ENCODE measurements at places on chromosomes 1 and 21.

DNA sequence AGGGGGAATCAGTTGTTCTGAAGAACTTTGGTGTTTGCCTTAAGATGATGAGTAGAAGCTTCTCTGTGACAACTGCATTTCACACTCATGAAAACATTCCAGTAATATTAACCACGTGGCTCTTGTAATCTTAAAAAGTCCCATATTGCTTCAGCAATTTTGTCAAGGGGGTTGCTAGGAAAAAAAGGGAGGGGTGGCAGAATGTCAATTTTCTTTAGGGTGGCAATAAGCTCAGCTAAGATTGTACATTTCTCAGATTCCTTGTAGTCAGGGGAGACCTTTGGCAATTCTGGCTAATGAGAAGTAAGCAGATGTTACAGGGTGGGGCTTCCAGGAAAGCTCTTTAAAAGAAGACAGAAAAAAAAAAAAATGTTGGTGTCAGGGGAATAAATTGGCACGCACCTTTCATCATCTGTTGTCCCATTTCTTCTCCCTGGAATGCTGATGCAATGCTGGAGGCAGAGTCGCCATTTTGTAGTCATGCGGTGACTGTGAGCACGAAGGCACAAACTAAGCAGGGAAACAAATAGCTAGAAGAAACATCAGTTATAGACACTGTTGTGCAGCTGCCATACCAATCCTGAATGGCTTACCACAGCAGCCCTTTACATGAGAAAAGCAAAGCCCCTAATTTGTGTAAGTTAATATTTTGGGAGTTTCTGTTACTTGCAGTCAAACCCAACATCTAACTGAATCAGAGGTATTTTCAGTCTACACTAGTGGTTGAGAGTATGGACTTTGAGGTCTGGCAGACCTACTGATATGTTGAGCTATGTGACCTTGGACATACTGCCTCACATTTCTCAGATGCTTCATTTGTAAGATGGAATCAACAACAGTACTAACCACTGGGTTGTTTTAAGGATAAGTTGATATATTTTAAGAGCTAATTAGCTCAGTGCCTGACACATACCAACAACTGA is 56.1 kb upstream of the MRPS6 start:
- DNase-seq = no peak

DNA sequence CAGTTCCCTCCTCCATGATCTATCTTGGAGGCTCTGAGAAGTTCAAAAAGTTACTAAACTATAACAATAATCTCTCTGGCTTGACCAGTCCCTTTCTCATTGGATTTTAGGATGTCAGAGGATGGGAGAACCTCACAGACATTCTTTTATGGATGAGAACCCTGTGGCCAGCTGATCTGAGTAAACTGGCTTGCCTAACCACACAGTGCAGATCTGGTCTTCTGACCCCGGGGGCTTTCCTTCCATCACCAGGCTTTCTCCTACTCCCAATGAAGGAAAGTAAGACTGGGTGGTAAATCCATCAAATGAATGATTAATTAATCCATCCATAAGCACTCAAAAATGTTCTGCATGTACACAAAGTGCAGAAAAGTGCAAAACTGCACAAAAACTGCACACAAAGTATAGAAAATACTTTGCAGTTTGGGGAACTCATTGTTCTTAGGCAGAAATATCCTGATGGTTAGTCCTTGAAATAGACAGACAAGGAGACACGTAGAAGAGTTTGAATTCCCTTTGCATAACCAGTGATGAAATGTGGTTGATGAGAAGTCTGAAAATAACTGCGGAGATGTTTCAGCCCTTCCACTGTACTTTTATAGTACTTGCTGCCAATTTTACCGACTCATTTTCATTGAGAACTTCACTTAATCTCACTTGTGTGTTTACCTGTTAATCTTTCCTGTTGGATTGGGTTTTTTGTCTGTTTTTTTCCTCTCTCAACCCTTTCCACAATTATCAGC is 2.5 kb upstream of the F3 start:
- DNase-seq = no peak

DNA sequence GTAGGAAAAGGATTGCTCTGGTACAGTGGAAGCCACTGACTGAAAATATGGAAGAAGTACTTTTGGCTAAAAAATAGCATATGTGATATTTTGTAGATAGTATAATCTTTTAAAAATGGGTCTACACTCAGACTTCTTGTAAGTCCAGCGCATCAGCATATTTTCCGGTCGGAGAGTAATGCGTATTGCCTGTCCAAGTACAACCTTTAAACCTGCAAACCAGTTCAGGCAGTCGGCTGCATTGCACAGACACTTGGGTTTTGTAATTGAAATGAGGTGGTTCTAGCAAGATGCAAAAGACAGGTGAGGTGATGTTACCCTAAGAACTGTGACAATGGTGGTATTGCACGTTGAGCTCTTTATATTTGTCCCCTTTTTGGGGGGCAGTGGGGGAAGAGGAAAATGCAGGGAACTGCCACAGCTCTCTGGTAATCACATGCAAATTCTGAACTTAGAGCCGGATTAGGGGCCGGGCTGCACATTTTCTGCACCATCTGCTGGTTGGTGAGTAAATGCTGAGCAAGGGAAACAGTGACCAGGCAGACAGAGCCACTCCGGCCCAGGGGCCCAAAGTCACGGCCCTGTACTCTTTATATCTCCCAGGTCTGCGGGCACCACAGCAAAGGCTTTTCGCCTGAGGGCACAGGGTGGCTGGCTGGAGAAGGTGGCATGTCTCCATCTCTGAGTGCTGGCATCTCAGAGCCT is 2.3 kb downstream of the GPR137B start:
- DNase-seq = no peak

DNA sequence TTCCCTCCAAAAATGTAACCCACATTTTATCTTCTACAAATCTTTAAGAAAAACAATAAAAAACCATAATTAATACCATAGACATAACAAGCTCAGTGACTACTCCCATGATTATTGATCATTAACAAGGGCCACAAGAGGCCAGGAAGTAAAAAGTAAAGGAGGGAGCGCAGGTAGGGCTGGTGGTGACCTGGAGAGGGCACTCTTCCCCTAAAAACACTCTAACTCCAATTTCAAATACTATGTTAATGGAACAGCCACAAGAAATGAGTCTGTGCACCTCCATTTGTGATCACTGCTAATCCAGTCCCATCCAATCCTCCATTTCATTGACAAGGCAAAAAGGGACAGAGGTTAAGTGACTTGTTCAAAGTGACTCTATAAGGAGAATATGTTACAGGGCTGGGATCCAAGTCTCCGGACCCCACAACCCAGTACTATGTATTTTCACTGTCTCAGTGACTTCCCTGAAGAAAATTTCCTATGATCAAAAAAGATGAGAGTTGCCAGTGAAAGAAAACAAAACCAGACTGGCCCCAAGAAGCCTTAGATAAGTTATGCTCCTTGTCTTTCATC is 41.2 kb upstream of the CFAP298 start:
- DNase-seq = no peak

DNA sequence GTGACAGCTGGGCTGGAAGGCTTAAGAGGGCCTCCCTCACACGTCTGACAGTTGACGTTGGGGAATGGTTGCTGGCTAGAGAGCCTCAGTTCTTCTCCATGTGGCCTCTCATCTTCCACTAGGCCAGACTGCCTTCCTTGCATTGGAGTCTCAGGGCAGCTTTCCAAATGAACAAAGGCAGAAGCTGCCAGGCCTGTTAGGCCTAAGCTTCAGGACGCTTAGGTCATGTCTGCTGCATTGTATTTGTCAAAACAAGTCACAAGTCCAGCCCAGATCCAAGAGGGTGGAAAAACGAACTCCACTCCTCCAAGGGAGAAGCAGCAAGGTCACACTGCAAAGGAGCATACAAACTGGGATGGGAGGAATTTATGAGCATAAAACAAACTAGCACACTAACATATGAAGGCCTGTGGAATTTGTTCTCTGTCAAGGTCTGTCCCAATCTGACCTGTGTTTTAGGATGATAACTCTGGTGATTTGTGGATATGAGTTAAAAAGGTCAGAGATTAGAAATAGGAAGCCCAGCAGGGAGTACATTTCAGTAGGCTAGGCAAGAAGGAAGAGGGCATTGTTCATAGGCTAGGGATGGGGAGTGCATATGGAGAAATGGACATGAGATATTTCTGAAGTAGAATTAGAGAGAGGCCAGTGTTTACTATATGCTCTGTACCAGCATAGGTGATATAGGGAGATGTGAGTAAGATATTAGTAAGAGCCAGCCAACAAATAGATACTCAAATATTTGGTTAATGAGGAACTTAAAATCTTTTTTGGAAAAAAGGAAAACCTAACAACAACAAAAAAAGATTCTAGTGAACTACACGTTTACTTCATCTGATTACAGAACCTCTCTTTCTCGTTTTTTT is 29.1 kb upstream of the CNN3 start:
- no peak for DNase-seq

GRCh38 chr1:2574350-2574749 is 12.2 kb upstream of the PRXL2B start:
- no peak for DNase-seq

GRCh38 chr1:44089371-44090048 is 29.1 kb upstream of the KLF17 start:
- DNase-seq = no peak

DNA sequence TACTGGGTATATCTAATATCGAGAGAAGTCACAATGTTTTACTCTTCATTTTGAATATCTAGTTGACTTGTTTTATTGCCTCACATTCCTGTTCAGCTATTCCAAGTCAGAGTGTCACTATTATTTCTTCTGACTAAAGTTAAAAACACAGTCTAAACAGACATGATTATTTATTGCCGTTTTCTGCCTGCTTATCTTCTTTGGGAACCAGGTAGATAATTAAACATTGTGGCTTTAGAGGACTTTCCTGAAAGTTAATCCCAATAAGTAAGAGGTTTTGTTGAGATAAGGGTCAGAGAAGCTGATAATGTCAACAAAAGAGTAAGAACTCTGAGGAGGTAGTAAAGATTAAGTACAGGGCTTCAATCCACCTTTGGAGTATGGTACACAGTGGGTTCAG is 53.8 kb downstream of the PCNX2 start:
- no peak for DNase-seq

- no peak for DNase-seq
These were observed 218.8 kb downstream of the NEGR1 start for GRCh38 chr1:72063364-72064044.

- no peak for DNase-seq
These were observed 37.4 kb downstream of the PAX7 start for GRCh38 chr1:18668046-18668445.

GRCh38 chr1:39640861-39641260 is 1.4 kb upstream of the HEYL start:
- DNase-seq = no peak

GRCh38 chr1:43052786-43053439 is 94.2 kb upstream of the SLC2A1 start:
- DNase-seq = no peak

- no peak for DNase-seq
These were observed 7.9 kb downstream of the CD34 start for GRCh38 chr1:207903053-207903452.

GRCh38 chr1:66984491-66984890 is 59.7 kb downstream of the MIER1 start:
- DNase-seq = no peak
